ENCODE measurements at places on chromosomes 13 and 19.

DNA sequence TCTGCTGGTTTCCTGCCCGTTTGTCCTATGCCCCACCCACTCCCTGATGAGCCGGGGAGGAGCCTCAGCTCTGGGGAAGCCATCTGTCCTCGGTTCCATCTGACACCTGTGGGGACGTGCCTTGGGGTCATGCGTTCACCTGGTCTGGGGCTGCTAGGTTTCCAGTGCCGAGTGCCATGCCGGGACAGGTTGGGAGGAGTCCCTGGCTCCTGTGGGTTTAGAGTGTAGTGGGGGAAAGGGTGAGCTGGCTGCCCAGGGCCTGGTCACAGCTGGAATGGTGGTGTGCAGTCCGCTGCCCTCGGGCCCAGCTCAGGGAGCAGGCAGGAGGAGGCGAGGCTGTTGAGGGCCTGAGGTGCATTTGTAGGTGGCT lies 2.5 kb downstream of the KDM4B start:
- peak; percentile 23 for DNase-seq

- DNase-seq = peak; percentile 38
These were observed 1543.0 kb downstream of the SLITRK5 start for GRCh38 chr13:89214185-89214584.

GRCh38 chr19:11769995-11770394 lies 3.2 kb downstream of the ZNF441 start:
- DNase-seq = no peak

DNA sequence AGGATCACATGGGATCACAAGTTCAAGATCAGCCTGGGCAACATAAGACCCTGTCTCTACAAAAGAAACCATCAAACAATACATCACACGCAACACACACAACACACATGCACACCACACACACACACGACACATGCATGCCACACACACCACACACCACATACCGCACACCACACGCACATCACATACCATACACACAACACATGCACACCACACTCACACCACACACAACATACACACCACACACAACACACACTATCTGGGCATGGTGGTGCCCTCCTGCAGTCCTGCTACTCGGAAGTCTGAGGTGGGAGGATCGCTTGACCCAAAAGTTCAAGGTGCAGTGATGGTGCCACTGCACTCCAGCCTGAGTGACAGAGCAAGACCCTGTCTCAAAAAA lies 198.3 kb downstream of the USP12 start:
- DNase-seq = no peak

DNA sequence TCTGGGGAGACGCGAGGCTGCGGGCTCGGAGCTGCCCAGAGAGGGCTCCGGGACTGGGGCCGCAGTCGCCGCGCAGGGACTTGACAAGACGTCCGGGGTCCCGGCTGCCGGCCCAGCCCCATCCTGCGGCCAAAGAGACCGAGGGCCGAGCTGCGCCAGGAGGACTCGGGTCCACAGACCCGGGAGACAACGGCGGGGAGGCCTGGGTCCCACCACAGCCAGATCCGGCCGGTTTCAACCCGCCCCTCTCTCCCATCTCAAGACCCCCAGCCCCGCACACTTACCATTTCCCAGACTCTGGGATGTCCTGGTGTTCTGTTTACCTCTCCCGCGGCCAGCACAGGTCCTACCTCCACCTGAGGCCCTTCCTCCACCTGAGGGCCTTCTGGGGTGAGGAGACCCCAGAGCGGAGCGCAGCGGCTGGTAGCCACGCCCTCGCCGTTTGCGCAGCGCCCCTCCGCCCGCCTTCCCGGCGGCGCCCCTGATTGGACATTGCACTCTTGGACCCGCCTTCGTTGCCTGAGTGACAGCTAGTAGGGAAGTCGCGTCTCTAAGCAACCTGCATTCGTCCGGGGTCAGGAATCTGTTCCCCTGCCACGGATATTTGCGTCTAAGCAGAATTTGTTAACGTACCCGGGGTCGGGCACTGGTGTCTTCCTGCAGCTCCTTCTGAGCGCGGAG lies at the start of gene ZNF709:
TSS of gene ZNF709 (minus strand) at position 446 of the 681 bp plus-strand sequence. CDS start at position 287, 159 bp downstream.
- DNase-seq = peak; percentile 83

GRCh38 chr19:16737911-16738310 lies 18.3 kb downstream of the NWD1 start:
- DNase-seq = peak; percentile 13

DNA sequence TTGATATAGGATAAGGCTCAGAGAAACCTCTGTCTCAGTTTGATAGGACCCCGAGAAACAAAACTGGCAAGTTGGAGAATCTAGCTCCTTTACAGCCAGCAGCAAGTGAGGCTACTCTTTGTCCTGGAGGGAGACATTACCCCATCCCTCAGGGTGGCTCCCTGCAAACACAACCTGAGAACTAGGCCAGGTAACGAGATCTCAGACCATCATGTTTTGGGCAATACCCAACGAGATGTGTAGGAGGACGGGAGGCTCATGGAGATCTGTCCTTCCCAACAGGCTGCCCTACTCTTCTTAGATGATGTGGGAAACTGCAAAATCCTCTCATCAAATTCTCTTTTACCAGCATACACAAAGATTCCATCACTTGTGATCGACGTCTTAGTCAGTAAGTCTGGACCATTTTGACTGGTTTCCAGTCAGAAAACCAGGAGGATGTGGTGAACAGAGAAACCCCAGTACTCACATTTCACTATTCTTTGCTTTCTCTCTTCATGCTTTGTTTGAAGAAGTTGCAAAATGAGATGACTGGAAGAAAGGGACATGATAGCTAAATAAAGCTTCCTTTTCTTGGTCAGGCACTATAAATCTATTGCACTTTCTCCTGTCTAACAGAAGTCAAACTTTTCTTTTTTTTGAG lies 6.0 kb upstream of the CTU1 start:
- no peak for DNase-seq

DNA sequence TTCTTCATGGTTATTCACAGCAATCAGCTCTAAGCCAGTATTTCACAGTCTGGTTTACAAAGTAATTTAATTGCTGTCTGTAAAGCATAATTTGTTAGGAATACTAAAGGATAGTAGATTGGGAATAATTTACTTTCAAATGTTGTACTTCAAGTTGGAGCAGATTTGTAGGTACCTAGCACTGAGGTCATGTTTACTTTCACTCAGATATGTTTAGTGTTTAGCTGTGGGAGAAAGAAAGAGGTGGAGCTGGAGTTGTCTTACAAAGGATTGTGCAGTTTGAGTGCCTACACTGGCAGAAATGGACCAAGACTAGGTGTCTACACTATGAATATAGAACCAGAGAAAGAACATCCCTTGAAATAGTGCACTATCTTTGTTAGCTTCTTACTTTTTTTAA lies 464.6 kb downstream of the PCDH9 start:
- no peak for DNase-seq

DNA sequence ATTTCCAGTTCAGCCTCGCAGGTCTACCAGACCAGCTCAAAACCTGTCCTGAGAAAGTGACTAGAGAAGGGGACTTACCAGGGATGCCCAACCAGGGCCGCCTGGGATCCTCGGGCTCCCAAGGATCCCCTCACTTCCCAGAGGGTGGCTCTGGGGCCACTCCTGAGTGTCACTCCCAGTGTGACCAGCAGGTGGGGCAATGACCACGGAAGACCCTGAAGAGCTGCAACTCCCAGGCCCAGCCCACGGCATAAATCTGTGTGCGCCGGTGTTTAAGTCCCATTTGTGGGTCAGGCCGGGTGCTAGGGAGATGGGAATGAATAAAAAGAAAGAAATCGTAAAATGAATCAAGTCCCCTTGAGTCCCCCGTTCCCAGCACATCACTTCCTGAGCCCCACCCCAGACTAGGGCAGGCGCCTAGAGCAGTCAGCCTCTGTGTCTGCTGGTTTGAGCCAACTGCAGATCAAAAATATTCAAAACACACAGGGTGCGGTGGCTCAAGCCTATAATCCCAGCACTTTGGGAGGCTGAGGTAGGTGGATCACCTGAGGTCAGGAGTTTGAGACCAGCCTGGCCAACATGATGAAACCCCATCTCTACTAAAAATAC lies 10.7 kb downstream of the PTGIR start:
- peak; percentile 87 for DNase-seq

DNA sequence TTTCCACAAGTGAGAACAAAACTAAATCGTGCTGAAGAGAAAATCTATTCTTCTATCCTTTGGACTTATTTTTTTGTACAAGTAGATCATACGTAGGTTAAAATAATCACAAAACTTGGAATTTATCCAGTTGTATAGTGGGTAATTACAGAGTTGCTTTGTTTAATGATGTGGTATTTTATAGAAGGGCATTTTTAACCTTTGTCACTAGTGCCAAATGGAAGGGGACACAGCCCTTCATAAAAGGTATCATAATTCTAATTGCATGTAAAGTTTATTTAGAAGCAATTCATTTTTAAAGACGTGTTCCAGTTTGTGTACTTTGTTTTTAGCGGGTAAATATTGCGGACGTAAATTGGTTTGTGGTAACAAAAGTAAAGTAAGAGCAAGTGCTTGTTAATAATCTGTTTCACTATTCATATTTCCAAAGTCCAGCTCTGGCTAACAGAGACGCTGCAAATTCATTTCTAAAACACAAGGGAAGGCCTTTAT lies 99.5 kb downstream of the ERCC5 start:
- DNase-seq = no peak

DNA sequence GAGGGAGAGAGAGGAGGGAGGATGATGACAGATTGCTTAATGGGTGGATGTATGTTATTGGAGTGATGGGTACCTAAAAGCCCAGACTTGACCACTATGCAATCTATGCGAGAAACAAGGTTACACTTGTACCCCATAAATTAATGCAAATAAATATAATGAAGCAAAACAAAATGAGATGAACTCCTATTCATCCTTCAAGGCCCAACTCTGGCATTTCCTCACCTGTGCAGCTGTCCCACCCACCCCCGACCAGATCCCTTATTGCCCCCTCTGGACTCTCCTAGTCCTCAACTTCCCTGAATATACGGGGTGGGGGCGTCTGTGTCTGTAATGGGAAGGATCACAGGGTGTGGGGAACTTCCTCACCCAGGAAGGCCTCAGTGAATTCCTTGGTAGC lies 4.1 kb downstream of the PGLYRP2 start:
- no peak for DNase-seq
